ENCODE measurements at places on chromosomes 11 and 22.

DNA sequence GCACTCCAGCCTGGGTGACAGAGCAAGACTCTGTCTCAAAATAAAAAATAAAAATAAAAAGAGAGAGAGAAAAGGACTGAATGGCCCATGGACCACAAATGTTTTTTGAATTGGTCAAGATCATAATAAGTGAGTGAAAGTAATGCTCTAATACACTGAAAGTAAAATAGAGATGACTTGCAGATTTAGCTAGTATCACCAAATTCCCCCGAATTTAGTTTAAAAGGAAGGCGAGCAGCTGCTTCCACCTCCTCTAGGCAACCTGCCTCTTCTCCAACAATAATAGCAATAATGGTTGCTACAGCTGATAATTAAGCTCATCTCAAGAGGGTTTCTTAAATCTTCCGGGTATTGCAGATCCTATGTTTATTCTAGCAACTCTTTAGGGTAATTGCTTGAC, 36.8 kb downstream of the CELF1 start:
- DNase-seq = no peak

DNA sequence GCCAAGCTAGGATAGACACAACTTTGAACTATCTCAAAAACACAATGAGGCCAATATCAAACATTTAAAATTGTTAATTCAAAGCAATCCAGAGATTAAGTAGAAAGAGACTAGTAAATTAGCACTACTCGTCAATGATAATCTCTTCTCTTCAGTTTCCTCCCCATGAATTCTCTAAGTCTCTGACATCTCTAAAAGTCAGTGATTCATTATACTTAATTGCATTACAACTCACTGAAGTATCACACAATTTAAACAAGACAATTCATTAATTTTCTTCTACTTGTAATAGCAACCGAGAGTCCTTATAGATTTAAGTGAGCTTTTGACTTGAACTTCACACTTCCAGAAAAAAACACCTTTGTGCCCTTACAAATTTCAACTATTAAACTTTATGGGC, 4.3 kb downstream of the DDX6 start:
- DNase-seq = no peak

- DNase-seq = no peak
These were observed 42.5 kb downstream of the INSC start for GRCh38 chr11:15157181-15157580.

GRCh38 chr11:69328231-69328630, 34.3 kb downstream of the MYEOV start:
- DNase-seq = no peak

- no peak for DNase-seq
These were observed 40.1 kb downstream of the LDLRAD3 start for GRCh38 chr11:35983981-35984380.

DNA sequence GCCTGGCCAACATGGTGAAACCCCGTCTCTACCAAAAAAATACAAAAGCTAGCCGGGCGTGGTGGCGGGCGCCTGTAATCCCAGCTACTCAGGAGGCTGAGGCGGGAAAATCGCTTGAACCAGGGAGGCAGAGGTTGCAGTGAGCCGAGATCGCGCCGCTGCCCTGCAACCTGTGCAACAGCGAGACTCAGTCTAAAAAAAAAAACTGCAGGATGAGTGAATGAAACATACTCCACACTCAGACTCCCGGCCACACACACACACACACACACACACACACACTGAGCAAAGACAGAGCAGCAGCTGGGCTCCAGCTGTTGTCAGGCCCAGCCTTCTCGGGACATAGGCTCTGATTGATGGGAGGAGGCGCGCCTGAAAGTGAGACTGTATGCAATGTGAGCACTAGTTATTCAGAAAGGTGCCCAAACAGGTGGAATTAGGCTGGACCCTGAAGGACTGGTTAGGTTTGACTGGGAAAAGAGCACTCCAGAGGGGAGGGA, 1.5 kb upstream of the PLEKHA7 start:
- DNase-seq = no peak

Measured in SK-MEL-5 (cell line).